ENCODE measurements at places on chromosomes 4 and X. TPM values are rescaled to one million over a fixed set of nuclear protein-coding genes. Genes with fewer than 3 reads are reported as not detected.

Gene PLAC8
- total RNA-seq, result 41.9 TPM

GRCh38 chrX:63013549-63013948 lies 337.6 kb downstream of the SPIN4 start:
- H3K36me3 ChIP-seq, result no peaks in the 10 kb centered on the region
- H3K4me1 ChIP-seq, result no peaks in the 10 kb centered on the region
- no peak overlapping the region for H3K27ac ChIP-seq
- DNase-seq, result no peak
- H3K4me3 ChIP-seq, result no peak overlapping the region
- no peaks in the 10 kb centered on the region for H3K27me3 ChIP-seq

GRCh38 chrX:153884590-153884989 lies 1.4 kb downstream of the L1CAM start:
- peak overlapping the region; percentile 61 for H3K4me3 ChIP-seq
- no peak overlapping the region for H3K27ac ChIP-seq
- H3K36me3 ChIP-seq, result no peaks in the 10 kb centered on the region
- DNase-seq, result no peak
- H3K27me3 ChIP-seq, result peaks cover 22% of the 10 kb centered on the region

- DNase-seq, result no peak
- H3K4me3 ChIP-seq, result no peak overlapping the region
- H3K36me3 ChIP-seq, result no peaks in the 10 kb centered on the region
- peaks cover 1% of the 10 kb centered on the region for H3K27me3 ChIP-seq
Observed at GRCh38 chr4:89753601-89754066, 83.3 kb downstream of the SNCA start.

DNA sequence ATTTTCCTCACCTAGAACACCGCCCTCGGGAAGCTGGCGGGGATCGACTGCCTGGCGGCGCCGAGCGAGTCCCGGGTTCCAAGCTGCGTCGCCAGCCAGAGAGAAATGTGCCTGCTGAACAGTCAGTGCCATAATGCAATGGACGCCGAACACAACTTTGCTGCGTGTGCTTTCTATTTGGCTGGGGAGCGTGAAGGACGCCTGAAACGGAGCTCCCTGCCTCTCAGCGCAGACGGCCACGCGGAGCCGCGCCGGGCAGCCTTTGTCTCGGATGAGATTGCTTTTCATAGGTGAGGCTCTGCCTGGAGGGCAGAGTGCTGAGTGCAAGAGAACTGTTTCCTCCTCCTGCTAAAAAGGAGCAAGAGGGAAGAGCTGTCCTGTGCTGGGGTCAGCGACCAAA lies 107.7 kb upstream of the BCOR start:
- H3K27ac ChIP-seq, result no peak overlapping the region
- no peaks in the 10 kb centered on the region for H3K36me3 ChIP-seq
- no peak for DNase-seq
- H3K4me1 ChIP-seq, result peaks cover 21% of the 10 kb centered on the region
- no peaks in the 10 kb centered on the region for H3K27me3 ChIP-seq

- no peaks in the 10 kb centered on the region for H3K4me1 ChIP-seq
- no peaks in the 10 kb centered on the region for H3K27me3 ChIP-seq
- H3K27ac ChIP-seq, result no peak overlapping the region
- no peak overlapping the region for H3K4me3 ChIP-seq
Observed at GRCh38 chrX:50099331-50099730, 101.5 kb downstream of the AKAP4 start.

DNA sequence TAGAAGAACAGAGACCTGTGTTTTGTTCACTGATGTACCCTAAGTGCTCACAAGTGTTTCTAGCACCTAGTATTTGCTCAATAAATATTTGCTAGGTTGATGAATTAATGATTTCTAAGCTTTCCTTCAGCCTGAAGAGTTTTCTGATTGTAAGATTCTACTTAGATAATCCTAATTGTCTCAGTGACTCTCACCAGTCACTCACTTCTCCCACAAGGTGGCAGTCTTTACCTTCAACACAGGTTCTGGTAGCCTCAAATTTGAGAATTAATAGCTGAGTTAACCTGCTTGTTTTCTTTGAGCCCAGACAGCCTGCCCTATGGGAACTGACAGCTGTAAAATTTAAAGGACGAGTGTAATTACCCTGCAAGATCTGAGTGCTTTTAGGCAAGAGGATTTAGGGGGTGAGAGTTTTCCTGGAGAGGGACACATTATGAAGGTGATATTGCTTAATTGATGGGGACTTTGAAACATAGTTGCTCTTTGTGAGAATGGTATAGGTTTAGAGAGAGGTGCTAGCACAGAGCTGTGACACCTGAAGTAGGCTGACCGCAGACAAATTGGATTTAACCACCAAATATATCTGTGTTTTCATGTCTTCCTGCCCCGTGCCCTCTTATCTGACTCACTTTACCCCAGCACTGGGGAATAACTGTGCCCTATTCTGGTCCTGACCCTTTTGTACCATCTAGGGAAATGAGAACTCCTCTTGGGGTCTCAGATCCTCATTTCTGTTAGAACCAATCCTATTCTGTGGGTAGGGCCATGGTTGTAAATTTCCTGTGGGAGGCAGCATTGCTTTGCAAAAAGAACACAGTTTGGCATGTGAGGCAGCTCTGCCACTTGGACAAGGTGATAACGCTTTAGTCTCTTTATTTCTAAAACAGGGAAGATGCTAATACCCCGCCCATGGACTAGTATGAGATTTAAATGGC lies 27.7 kb downstream of the CD38 start:
- H3K4me3 ChIP-seq, result no peak overlapping the region
- peaks cover 29% of the 10 kb centered on the region for H3K36me3 ChIP-seq
- DNase-seq, result no peak
- peaks cover 74% of the 10 kb centered on the region for H3K4me1 ChIP-seq
- no peaks in the 10 kb centered on the region for H3K27me3 ChIP-seq

All from activated T-helper 1 cell treated with anti-CD3 and anti-CD28 coated beads, Interleukin-12 subunit alpha, Interleukin-12 subunit beta, Interleukin-2, Interleukin-4 antibody, amounts not matched to agents 30 ng/mL and 10 ng/mL and 1 ng/mL, durations not matched to agents 14 hours and 24 hours and 36 hours (primary cell).